ENCODE measurements at places on chromosomes 5 and 9. TPM values are rescaled to one million over a fixed set of nuclear protein-coding genes. Genes with fewer than 3 reads are reported as not detected.

ELAVL2 gene
- 3.7 TPM for polyA plus RNA-seq

NEK6 gene
- 34.9 TPM for polyA plus RNA-seq

WWC1 gene
- 88.4 TPM for polyA plus RNA-seq

GRIN3A gene
- 2.2 TPM for polyA plus RNA-seq

NTNG2 gene
- 0.60 TPM for polyA plus RNA-seq

HAVCR1 gene
- 3.1 TPM for polyA plus RNA-seq

GRCh38 chr5:68070591-68071281 is 144.8 kb upstream of the PIK3R1 start:
- no peak for DNase-seq

DNA sequence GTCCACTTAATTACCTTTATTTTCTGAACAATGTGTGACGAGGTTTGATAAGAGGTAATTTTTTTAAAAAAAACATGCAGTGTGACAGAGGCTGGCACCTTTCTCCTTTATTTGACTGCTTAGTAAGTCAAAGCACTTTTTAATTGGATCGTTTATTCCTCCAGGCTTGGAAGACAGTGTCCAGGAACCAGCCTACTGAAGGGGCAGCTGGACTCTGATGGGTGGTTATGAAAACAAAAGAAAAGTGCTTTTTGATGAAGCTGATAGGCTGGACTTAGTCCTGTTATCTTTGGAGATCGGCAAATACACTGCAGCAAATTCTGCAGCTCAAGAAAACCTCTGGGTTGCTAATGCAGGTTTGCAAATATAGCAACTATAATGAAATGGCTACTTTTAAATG is 141.7 kb downstream of the DCP2 start:
- DNase-seq, result no peak

GRCh38 chr9:22645893-22646292 is 199.3 kb downstream of the DMRTA1 start:
- no peak for DNase-seq

DNA sequence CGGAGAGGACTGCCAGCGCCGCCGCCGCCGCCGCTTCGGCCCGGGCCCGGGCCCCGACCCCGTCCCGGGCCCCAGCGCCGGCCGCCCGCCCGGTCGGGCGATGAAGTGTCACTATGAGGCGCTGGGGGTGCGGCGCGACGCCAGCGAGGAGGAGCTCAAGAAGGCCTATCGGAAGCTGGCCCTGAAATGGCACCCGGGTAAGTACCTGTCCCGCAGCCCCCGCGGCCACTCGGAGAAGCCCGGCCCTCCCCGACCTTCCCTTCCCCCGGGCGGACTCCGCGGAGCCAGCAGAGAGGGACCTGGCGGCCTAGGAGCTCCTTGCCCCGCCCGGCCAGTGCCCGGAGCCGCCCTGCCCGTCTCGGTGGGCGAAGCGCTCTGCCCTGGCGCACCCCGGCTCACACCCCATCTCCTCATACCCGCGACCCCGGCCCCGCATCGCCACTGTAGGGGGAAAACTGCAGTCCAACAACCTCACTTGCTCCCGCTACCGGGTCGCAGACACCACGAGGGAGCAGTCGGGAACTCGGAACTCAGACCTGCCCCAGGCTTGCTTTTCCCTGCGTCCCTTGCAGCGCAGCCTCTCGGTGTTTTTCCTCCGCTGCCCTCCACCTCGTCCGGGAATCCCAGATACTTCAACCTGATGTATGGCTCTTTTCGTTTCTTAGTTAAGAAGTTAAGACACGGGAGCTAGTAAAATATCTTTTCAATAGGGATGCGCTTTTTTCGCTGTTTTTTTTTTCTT is 532 bp downstream of the DNAJC21 start:
- peak; percentile 67 for DNase-seq

GRCh38 chr5:34977934-34978613 is 48.7 kb downstream of the DNAJC21 start:
- no peak for DNase-seq

GRCh38 chr9:21234153-21234687 is 5.6 kb downstream of the IFNA14 start:
- DNase-seq, result no peak

- DNase-seq, result no peak
These were observed 122.3 kb upstream of the RAI14 start for GRCh38 chr5:34533582-34534522.

DNA sequence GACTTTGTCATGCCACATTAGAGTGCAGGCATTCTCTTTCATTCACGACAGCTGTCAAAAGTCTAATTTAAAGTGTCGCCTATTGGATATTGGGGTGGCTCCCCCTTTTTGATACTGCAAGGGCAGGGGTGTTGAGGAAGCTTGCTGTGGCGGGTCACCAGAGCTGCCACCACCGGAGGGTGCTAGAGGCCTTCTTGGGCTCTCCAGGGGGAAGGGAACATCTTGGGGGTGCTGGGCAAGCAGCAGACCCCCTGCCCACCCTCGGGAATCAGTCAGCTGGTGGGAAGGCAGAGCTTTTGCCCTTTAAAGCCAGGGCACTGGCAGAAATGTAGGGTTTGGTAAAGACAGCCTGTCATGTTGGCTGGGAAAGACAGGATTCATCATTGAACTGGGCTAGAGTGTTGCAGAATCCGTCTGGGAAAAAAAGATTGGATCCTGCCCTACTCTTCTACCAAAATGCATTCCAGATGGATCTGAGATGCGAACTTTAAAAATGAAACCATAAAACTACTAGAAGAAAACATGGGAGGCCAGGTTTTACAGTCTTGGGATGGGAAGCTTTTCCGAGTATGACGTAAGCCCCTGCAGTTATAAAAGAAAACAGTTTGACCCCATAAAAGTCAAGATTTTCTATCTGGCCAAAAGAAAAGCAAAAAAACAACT is 22.3 kb downstream of the COL5A1 start:
- DNase-seq, result no peak

DNA sequence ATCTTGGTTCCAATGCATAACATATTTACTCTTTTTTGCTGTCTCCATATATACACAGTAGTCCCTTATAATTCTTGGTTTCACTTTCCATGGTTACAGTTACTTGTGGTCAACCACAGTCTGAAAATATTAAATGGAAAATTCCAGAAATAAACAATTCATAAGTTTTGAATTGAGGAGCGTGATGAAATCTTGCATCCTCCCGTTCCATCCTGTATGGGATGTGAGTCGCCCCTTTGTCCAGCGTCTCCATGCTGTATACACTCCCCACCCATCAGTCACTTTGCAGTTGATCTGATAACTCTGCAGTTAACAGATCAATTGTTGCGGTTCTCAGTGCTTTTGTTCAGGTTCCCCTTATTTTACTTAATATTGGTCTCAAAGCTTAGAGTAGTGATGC is 11.5 kb upstream of the FAF2 start:
- no peak for DNase-seq

GRCh38 chr9:111525056-111525977 is at the start of gene ZNF483:
Gene ZNF483, plus strand, starts transcription at chr9:111525179. Its CDS starts 2,217 bp downstream, at chr9:111527396.
- peak; percentile 69 for DNase-seq

- no peak for DNase-seq
These were observed 80.9 kb upstream of the COL5A1 start for GRCh38 chr9:134560654-134561053.

- no peak for DNase-seq
These were observed 5.2 kb downstream of the GABRP start for GRCh38 chr5:170788626-170789304.

- no peak for DNase-seq
These were observed at the start of gene PCDHGA7 for GRCh38 chr5:141382469-141383294. Gene PCDHGA7, plus strand, starts transcription at chr5:141382742. Its CDS starts 158 bp downstream, at chr5:141382900.

GRCh38 chr9:4371108-4371507 is 71.2 kb upstream of the GLIS3 start:
- no peak for DNase-seq

DNA sequence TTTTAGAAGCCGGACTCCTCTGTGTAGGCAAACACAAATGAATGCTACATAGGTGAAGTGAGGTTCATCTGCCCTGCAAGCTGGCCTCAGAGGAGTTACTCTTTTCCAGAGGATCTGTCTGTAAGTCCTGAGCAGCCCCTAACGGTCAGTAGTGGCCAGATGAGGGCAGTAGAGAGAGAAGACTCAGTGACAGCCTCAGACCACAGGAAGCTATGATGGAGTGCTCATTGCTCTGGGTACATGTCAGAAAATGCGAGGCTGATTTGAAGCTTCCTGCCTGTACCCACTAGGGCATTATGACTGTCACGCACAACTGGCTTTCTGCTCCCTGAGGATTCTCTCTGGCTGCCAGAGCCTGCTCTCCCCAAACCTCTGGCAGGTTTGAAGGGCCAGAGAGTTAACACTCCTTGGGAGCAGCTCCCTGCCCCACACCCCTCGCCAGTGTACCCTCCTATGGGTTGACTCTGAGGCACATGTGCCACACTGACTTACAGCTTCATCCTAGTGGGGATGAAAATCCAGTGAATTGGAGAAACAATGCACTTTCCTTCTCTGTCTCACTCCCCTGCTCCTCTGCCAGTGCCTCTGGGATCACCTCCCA is 141.5 kb downstream of the GABRG2 start:
- DNase-seq, result peak; percentile 4

GRCh38 chr5:111606194-111606593 is 93.9 kb upstream of the STARD4 start:
- DNase-seq, result no peak

- no peak for DNase-seq
These were observed 144.6 kb upstream of the SLC30A5 start for GRCh38 chr5:68949256-68949655.

GRCh38 chr5:43110606-43111170 is 10.0 kb upstream of the ZNF131 start:
- no peak for DNase-seq

GRCh38 chr9:35728041-35728971 is 3.7 kb downstream of the TLN1 start:
- no peak for DNase-seq
